ENCODE measurements at places on chromosomes 3 and 15. TPM values are rescaled to one million over a fixed set of nuclear protein-coding genes. Genes with fewer than 3 reads are reported as not detected.

- no peak for DNase-seq
Measured at GRCh38 chr3:168260859-168261258, 165.1 kb upstream of the GOLIM4 start.

DNA sequence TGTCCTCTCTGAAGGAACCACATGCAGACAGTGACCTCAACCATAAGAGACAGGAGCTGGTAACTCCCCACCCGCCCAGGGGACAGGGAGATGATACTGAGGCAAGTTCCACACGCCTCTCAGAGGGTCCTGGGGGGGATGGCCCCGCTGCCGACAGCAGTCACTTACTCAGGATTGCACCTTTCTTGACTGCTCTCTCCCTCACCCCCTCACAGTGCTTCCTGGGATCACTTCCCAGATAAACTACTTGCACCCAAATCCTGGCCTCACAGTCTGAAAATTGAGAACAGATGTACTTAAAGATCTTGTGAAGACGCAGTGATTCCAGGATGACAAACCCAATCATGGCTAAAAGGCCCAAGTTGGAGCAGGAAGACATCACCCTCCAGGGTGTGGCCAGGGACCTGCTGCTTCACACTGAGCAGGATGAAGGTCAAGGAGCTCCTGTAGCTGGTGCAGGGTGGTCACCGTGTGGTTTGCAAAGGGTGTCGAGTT, 207.6 kb downstream of the ADAMTS17 start:
- no peak for DNase-seq

SIAH2 gene
- total RNA-seq: 51.8 TPM

DNA sequence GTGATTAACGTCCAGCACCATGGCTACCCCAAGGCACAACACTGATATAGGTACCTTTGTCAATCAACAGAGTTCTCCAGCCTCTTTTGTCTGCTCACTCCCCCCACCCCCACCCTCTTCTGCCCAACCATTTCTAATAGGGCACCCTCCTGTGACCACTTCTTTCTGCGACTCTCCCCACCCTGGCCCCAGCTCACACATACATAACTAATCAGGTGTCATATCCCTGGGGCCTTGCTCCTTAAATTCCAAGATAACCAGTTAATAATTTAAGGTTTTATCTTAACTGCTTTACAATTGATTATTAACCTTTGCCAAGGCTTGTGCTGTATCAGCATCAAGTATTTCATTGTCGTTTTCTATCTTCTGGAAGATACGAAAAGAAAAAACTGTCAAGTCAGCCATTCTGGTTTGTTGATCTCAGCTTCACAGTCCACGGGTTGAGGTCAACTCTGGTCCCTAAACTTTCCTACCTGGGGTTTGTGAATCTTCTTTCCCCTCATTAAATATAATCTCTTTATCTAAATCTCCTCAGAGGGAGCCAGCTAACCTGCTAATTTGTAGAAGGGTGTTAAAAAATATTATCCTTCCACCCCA, 27.3 kb upstream of the SLC28A2 start:
- no peak for DNase-seq

GRCh38 chr3:3632449-3632848, 166.8 kb upstream of the LRRN1 start:
- no peak for DNase-seq
